Skin of body (tissue), 3 donors: ENCODE measurements at places on chromosomes 6 and 20.

DNA sequence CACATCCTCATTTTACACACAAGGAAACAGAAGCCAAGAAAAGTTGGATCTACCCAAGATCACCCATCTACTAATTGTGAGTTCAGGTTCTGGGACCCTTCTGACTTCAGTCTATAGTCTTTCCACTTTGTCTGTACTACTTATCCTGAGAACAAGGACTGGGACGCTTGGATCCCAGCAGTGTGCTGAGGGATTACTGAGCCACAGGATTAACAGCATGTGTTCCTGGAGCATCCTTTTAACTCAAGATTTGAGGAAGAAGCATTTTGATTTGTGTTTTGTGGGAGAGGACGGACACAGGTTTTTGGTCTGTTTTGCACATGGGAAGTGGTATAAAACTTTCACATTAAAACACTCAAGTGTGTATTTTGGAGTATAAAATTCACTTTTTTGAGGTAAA, 4.4 kb downstream of the ENPP4 start:
- DNase-seq: no peak

DNA sequence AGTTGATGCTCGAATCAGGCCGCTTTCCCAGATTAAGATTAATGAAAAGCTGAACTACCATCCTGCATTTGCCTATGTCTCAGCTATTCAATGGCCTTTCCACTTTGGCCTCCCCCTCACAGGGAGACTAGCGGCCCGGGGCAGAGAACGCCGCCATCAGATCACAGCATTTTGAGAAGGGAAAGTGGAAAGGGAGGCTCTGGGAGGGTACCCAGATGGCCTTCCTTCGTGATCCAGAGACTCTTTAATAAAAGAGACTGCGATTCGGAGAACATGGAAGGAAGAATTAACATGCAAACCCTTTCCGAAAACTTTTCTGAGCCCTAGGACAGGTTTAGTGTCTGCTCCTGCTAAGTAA, 533 bp downstream of the MRPS18A start:
- no peak for DNase-seq

DNA sequence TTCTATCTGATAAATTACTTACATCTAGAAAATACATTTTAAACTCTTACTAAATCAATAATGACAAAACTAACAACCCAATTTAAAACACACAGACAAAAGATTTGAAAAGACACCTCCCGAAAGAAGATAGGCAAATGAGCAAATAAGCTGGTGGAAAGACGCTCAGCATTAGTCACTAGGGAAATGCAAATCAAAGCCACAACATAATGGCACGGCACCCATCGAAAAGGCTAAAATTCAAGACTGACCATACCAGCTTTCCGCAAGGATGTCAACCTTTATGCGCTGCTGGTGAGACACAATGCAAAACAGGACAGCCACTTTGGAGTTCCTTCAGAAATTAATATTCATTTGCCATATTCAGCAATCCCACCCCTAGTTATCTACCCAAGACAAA, 25.9 kb downstream of the TAF4 start:
- DNase-seq: no peak

GRCh38 chr6:128412680-128413079, 107.7 kb downstream of the PTPRK start:
- DNase-seq: no peak
